ENCODE measurements at places on chromosomes 1 and 21. TPM values are rescaled to one million over a fixed set of nuclear protein-coding genes. Genes with fewer than 3 reads are reported as not detected.

GRCh38 chr1:246566813-246567645, 773 bp downstream of the CNST start:
- DNase-seq, result no peak

DNA sequence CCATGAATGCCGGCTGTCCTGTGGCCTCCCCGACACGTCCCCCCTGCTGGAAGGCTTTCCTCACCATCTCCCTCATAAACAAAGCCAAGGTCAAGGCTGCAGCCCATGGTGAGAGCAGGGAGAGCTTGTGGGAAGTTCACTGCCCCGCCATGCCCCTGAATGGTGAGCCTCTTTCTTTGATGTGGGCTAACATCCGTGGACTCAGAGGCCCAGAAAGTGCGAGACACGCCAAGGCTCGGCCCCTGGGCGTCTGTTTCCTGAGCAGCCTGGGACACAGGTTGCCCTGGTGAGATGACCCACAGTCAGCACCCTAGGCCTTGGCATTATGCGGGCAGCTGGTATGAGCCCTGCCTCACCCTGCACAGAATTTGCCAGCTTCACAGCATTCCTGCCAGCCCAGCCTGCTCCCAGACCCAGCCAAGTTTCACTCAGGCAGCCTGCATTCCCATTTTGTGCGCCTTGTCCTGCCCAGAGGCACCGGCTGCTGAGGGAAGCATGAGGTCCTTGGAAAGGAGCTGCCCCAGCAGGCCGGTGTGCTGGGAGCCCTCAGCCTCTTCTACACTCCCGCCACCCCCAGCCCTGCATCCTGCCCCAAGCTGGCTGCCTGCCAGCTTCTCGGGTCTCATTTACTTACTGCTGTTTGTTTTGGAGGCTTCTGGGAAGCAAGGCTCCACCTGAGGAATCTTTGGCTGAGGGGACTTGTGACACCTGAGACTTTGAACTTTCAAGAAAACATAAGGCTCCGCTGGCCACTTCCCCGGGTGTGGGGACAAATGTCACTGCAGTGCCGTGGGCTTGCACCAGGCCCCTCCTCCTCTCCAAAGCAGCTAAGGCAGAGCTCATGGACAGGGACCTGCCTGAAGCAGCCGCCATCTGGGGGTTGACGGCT, 31.9 kb downstream of the NEK2 start:
- no peak for DNase-seq

The FCRL4 gene
- polyA plus RNA-seq, result not detected

The COL6A2 gene
- polyA plus RNA-seq, result 533 TPM

The TMPRSS2 gene
- polyA plus RNA-seq, result not detected

DNA sequence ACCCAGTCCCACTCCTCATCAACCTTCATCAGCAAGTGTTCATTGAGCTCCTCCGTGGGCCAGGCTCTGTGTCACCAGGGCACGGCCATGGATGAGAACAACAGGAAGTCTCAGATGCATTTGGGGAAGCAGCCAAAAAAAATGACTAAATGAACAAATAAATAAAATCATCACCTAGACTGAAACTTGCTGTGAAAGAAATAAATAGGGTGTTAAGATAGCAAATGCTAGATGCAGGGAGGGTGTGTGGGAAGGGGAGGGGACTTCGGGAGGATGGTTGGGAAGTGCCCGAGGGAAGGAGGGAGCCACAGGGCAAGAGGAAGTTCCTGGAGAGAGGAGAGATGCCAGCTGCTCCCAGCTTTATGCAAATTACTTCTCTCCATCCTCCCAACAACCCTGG, 696.7 kb downstream of the PTPRU start:
- no peak for DNase-seq

The DNAI4 gene
- polyA plus RNA-seq, result 4.3 TPM

The TMEM63A gene
- 24.7 TPM for polyA plus RNA-seq

DNA sequence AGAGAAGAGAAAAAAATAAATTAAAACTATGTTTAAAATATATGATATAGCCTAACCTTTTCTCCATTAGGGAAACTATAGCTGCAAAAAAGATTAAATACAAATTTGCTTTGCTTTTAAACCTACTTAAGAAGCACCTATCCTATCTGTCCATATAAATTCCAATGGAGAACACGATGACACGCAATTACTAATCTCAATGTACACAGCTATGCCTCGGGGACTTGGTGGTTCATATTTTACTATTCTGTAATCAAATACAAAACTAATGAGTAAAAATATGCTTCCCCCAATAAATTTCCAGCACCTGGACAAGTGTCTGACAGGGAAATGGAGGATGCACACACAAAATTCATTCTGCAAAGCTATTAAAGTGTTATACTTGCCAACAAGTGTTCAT, 386.4 kb downstream of the LMO4 start:
- DNase-seq, result no peak

The OLFML2B gene
- 83.5 TPM for polyA plus RNA-seq

DNA sequence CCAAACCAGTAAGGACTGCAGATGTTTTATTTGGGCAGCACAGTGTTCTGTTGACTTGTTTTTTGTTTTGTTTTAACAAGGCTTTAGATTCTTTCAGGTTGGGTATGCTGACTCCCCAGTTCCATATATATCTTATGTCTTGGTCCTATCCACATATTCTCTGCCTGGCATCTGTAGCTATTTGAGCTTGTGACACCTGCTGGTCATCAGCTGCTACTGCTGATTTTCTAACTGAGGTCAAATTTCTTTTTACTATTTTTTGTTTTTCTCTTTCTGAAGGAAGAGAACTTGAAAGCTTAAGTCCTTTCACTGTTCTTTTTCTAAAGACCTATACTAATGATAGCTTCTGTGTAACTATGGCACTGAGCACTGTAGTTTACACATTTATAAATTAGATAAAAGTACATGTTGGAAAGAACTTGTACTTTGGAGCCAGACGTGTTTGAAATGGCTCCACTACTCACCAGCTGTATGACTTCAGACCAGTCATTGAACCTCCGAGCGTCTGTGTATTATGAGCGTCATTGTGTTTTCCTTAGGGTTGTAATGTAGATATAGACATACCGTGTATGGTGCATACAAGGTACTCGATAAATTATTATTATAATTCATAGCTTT, 109.4 kb downstream of the NRDC start:
- DNase-seq, result peak; percentile 46

- DNase-seq, result no peak
These were observed 11.7 kb downstream of the LRRC71 start for GRCh38 chr1:156931974-156932710.

- DNase-seq, result no peak
These were observed 30.2 kb downstream of the VAMP4 start for GRCh38 chr1:171711643-171712042.

DNA sequence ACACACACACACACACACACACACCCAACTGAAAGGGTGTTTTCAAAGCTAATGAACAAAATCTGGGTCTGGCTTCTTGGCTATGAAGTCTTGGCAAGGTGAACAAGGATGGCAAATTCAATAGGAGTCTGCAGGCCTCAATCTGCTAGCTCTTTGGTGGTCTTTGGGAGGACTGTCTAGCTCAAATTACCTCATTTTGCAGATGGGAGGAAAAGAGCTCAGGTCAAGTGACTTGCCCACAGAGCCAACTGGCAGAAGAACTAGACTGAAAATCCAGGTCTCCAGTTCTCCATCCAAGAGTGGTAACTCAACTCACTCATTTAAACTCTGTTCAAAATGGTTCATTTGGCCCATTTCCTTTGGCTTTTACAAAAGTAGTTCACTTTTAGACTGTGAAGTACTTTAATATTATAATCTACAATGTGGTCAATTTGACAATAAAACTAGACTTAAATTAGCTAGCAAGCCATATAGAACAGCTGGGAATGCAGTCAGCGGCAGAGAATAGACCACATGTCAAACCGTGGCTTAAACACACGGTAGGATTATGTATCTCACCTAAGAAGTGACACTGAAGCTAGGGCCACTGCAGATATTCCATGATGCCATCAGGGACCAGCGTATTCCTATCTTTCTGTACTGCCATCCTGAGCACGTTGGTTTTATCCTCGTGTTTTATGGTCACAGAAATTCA, 112.9 kb downstream of the APP start:
- DNase-seq, result no peak

DNA sequence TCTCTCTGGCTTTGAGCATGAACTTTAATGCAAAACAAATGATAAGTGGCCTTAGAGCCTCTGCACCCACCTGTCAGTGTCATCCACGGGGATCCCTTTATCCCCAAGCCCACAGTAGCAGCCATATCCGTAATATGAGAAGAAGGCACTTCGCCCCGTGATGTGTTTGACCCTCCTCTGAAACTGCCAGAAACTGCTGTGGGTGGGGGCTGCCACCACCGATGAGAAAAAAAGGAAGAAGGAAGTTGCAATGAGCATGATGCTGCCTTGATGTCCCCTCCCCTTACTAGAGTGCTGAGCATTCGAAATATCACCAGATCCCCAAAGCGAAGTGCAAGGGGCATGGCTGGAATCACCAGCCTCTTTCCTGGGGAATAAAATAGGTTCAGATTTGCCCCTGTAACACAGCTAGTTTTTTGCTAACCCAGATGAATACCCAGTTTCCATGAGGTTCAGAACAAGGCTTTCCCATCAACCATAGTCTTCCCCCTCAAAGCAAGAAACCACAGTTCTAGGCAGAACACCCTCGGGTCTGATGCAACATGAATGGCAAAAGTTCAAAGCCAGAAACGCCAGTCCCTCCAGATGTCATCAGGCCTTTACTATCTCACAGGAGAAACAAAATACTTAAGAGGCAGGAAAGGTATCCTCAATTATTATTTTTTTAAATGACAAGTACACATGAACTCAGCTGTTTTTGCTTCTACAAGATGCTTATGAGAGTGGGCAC, 10.8 kb upstream of the UBXN10 start:
- DNase-seq, result no peak

The PLEKHM2 gene
- polyA plus RNA-seq, result 51.5 TPM

DNA sequence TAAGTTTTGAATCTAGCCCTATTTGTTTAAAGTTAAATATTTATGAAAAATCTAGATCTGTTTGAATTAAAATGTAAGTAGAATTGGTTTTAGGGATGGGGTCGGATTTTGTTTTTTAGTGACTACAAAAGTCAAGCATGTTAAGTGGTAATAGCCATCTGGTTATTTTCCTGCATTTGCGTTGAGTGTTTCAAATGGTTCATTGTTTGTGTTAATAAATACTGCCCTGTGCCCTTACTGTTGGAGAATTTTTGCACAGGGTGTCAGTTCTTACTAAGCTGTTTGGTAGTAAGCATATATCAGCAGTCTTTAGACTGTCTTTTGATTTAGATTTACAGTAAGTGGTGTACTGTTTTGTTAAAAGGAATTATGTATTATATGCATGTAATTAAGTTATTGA, 46.1 kb upstream of the TARS2 start:
- DNase-seq, result no peak

- DNase-seq, result no peak
These were observed at the start of gene OLFML2B for GRCh38 chr1:162023547-162024501. Gene OLFML2B (minus strand): TSS chr1:162023869. CDS start chr1:162023430, 439 bp downstream.

- DNase-seq, result no peak
These were observed 35.3 kb downstream of the RERE start for GRCh38 chr1:8782001-8782620.

DNA sequence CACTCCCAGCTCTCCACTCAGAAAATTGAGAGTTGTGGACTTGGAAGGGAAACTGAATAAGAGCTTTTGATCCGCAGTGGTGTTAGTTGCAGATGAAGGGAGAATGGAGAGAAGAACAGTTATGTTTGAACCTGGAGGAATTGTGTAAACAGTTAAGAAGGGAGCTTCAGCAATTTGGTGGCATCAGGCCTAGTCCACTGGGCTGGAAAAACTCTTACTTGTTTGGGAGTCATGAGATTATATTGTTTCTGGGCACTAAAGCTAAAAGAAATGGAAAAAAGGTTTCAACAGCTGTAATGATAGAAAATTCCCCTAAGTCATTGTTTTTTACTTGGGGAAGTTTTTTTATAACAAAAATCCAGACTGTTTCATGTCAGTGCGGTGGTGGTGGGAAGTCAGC, 256.1 kb upstream of the C1orf87 start:
- peak; percentile 45 for DNase-seq

- DNase-seq, result no peak
These were observed at the start of gene C1orf198 for GRCh38 chr1:230867903-230868735. Gene C1orf198 (minus strand): TSS chr1:230868521. CDS start chr1:230868512, 9 bp downstream.

- DNase-seq, result no peak
These were observed at the start of gene TNFRSF1B for GRCh38 chr1:12166834-12167492. Gene TNFRSF1B (plus strand): TSS chr1:12166991. CDS start chr1:12167092, 101 bp downstream.

DNA sequence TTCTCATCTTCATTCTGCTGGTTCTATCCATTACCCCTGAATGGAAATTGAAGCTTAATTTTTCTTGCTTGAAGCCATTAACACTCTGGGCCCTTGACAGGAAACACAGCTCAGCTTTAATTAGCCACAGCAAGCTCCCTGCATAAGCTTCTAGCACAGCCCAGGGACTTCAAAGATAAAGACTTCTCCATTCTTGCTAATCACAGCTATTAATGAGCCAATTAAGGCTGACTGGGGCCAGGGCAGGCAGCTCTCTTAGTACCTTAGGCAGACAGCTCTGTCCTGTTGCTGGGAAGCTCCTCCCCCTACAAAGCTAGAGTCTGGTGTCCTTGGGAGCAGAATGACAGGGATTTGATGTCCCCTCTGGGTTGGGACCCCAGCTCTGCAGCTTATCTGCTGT, 27.9 kb upstream of the TRABD2B start:
- DNase-seq, result no peak

The CR1 gene
- polyA plus RNA-seq, result 0.78 TPM

The CD53 gene
- 7.6 TPM for polyA plus RNA-seq

- DNase-seq, result no peak
These were observed 6.9 kb downstream of the LYST start for GRCh38 chr1:235859789-235860188.

DNA sequence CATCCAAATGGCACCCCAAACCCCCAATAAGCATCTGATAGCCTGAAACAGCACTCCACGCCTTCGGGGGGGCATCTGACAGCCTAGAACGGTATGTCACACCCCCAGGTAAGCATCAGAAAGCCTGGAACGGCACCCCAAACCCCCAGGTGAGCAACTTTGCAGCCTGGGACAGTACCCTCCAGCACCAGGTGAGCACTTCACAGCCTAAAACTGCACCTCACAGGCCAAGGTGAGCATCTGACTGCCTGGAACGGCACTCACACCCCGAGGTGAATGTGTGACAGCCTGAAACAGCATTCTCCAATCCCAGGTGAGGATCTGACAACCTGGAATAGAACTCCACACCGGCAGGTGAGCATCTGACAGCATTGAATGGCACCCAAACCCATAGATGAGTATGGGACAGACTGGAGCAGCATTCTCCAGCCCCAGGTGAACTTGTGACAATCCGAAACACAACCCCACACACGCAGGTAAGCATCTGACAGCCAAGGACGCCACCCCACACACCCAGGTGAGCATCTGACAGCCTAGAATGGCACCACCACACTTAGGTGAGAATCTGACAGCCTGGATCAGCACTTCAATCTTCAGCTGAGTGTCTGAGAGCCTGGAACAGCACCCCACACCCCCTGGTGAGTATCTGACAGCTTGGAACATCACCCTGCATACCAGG, 18.3 kb upstream of the MMEL1 start:
- no peak for DNase-seq

DNA sequence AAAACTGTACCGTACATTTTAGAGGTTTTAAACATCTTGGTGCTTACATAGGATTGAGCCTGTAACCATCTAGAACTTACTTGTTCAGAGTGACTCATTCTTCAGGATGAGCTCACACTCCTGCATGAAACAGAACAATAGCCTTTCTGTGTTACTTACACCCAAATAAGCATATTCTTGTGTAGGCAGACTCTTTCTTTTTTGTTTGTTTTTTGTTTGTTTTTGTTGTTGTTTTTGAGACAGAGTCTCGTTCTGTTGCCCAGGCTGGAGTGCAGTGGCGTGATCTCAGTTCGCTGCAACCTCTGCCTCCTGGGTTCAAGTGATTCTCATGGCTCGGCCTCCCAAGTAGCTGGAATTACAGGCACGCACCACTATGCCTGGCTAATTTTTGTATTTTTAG, 3.8 kb upstream of the CA6 start:
- no peak for DNase-seq

The EFNA3 gene
- polyA plus RNA-seq, result 2.1 TPM

GRCh38 chr1:170657275-170657853, 6.6 kb upstream of the PRRX1 start:
- DNase-seq, result no peak

All from forelimb muscle (tissue), 1 donor.